ENCODE measurements at places on chromosomes 16 and 17.

- DNase-seq: no peak
Observed at GRCh38 chr17:20010099-20010863, 1.1 kb downstream of the SPECC1 start.

GRCh38 chr17:74677558-74678466, 34.9 kb downstream of the CD300LF start:
- peak; percentile 27 for DNase-seq

- peak; percentile 45 for DNase-seq
Observed at GRCh38 chr17:75105126-75106080, 4.4 kb upstream of the ARMC7 start.

- DNase-seq: peak; percentile 94
Observed at GRCh38 chr17:49556223-49556943, 19.3 kb upstream of the NXPH3 start.

- no peak for DNase-seq
Observed at GRCh38 chr16:19666477-19666876, 51.5 kb downstream of the KNOP1 start.

- DNase-seq: no peak
Observed at GRCh38 chr16:73206151-73206707, 158.3 kb upstream of the ZFHX3 start.

- DNase-seq: no peak
Observed at GRCh38 chr16:30585022-30585399, 486 bp downstream of the ZNF785 start.

GRCh38 chr16:69663846-69664245, 62.5 kb downstream of the NQO1 start:
- no peak for DNase-seq

DNA sequence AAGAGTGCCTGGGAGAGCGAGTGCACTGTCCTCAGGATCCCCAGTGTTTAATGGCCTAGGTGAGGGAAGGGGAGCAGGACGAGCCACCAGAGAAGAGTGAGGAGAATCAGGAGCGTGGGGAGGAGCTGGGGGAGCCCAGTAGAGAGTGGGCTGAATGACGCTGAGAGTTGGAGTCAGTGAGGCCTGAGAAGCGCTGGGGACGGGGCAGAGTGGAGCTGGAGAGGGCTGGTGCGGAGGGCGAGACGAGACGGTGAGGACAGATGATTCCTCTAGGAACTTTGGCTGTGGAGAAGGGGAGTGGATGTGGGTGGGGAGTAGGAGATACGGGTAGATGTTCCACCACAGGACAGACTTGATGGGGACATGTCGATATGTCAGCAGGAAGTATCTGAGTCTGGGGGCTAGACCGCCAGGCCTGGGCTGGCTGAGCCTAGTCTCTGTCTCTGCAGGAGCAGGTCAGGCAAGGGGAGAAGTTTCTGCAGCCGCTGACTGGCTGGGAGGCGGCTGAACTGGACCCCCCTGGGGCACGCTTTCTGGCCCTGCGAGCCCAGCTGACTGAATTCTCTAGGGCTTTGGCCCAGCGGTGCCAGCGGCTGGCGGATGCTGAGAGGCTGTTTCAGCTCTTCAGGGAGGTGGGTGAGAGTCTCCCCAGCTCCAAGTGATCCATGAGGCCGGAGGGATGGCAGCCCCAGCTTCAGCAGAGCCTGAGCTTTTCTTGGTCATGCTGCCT, 4.7 kb downstream of the PLEKHG4 start:
- no peak for DNase-seq

DNA sequence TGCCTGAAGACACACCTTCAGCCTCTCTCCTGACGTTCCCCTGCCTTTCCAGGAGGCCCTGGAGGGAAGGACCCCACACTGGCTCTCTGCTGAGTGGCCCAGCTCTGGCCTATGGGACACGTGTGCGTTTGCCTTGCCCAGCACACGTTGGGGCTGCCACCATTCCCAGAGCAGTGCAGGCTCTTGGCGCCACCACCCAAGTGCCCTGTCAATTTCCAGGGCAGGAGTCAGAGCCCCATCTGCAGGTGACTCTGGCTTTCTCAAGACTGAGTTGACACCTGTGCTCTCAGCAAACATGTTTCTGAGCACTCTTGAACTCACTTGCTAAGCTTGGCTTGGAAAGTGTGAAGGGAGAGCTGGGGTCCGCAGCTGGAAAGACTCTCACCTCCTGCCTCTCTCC, 4.7 kb upstream of the IRF8 start:
- no peak for DNase-seq

- DNase-seq: no peak
Observed at GRCh38 chr16:75089486-75090202, 26.9 kb downstream of the LDHD start.

- DNase-seq: no peak
Observed at GRCh38 chr16:11067697-11068141, 123.4 kb downstream of the CLEC16A start.

- no peak for DNase-seq
Observed at GRCh38 chr17:67770539-67770938, 52.8 kb downstream of the NOL11 start.

DNA sequence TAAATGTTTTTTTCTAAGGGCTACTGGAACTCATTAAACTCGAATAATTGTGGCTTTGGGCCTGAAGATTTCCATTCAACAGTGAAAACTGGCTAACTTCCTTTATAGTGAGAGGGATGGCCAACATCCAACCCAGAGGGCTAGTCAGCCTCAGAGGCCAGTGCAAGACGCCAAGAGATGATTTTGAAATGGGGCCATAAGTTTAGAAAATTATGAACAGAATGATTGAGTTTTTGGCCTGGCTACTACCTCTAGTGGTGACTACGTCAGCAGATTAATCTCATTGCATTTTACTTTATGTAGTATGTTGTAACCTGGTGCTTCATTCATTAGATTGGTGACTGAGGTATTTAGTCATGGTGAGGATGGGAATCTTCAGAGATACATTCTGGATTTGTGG, 28.4 kb downstream of the HAPSTR1 start:
- no peak for DNase-seq

- peak; percentile 26 for DNase-seq
Observed at GRCh38 chr16:88424587-88425235, 28.4 kb upstream of the ZFPM1 start.

- no peak for DNase-seq
Observed at GRCh38 chr16:11636172-11636721, 32.0 kb upstream of the SNN start.
